IMR-90 (cell line): ENCODE measurements at places on chromosomes 7 and 10. TPM values are rescaled to one million over a fixed set of nuclear protein-coding genes. Genes with fewer than 3 reads are reported as not detected.

DNA sequence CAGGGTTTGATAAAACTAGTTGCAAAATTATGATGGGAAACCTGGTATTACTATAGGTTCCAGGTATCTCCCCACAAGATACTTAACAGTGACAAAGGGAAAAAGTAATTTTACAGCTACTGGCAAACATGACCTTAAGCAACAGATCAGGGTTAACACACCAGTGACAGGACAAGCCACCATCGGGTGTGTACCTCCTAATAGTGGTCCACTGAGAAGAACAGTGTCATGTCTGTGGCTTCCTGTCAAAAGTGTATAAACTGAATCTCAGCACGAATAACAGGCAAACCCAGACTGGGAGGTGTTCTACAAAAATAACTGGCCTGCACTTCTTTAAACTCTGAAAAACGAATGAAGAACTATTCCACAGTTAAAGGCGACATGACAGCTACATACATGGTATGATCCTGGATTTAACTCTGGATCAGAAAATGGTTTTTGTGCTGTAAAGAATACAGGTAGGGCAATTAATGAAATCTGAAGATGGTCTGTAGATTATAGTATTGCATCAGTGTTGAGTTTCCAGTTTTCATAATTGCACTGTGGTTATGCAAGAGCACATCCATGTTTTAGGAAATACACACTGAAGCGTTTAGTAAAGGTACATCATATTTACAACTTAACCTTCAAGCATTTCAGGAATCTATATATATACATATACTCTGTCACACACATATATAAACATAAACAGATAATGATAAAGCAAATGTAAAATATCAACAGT is 32.0 kb upstream of the ARMS2 start:
- no peak overlapping the region for H3K27ac ChIP-seq
- H3K4me3 ChIP-seq: no peak overlapping the region
- H3K36me3 ChIP-seq: peaks cover 2% of the 10 kb centered on the region; the same call in 1 of the 2 replicates
- peaks cover 4% of the 10 kb centered on the region for H3K4me1 ChIP-seq
- no peak for DNase-seq

DNA sequence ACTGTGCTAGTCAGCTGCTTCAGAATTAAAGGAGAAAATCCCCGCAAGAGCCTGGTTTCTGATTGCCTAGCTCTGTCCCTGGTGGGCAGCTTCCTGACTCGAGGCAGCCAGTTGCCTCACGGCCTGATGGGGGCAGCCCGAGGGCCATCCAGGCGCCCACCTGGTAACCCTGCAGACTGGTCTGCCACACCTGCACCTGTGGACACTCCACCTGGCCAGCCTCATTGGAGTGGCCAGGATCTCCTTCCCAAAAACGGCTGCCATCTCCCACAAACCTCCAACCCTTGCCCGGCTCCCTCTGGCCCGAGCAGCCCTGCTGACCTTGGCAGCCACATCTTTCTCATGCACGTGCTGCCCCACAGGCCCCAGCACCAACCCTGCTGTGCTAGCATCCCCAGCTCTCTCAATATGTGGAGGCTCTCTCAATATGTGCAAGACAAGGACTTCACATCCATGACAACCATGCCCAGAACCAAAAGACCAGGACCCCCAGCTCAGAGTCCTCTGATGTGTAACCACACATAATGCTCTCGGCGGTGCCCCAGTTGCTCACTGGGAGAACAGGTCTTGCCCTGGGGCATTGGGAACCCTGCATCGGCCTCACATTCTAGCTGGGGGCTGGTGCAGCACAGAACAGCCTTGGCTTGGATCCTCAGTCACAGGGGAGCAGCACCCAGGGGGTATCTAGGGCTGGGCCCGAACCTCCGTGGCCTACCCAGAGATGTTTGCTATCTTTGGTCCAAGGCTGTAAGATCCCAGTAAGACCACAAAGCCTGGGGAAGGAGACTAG is 14.6 kb downstream of the DRGX start:
- peaks cover 33% of the 10 kb centered on the region for H3K27me3 ChIP-seq
- H3K27ac ChIP-seq: no peak overlapping the region
- no peak overlapping the region for H3K4me3 ChIP-seq
- DNase-seq: no peak
- no peaks in the 10 kb centered on the region for H3K36me3 ChIP-seq
- H3K4me1 ChIP-seq: no peaks in the 10 kb centered on the region

DNA sequence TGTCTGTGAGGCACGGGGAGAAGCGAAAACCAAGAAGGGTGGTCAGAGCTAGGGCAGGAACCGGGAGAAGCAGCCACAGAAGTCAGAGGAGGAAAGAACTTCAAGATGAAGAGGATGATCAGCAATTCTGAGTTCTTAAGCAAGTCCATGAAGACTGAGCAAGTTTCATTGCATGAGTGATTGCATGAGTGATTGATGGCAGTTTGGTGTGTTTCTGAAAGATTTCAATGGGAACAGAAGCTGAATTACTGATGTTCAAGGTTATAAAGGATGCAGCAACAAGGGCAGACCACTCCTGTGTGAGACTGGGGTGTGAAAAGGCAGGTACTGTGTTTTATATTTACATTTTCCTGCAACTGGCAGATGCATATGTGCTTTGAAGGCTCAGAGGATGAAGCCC is 35.4 kb downstream of the CCNY start:
- no peaks in the 10 kb centered on the region for H3K27me3 ChIP-seq
- H3K4me3 ChIP-seq: no peak overlapping the region
- H3K27ac ChIP-seq: no peak overlapping the region
- peaks cover 10% of the 10 kb centered on the region for H3K4me1 ChIP-seq
- DNase-seq: no peak
- no peaks in the 10 kb centered on the region for H3K36me3 ChIP-seq

The SRGN gene
- total RNA-seq: 41.4 and 46.4 TPM in 2 replicates

GRCh38 chr10:15754937-15755336 is 35.2 kb upstream of the ITGA8 start:
- H3K36me3 ChIP-seq: no peaks in the 10 kb centered on the region
- H3K4me1 ChIP-seq: no peaks in the 10 kb centered on the region
- H3K27ac ChIP-seq: no peak overlapping the region
- no peak for DNase-seq

The TSPAN12 gene
- 0.72 and 1.1 TPM in 2 replicates for total RNA-seq

The FZD1 gene
- total RNA-seq: 3.6 and 4.4 TPM in 2 replicates

The CNNM1 gene
- total RNA-seq: 0.18 and 0.28 TPM in 2 replicates

The CALHM1 gene
- not detected in 2 replicates for total RNA-seq

- H3K4me1 ChIP-seq: 0 out of 2 replicates have a peak, but pooled peaks cover 2% of the 10 kb centered on the region
- no peak overlapping the region for H3K4me3 ChIP-seq
- no peak overlapping the region for H3K27ac ChIP-seq
- peak; percentile 40 for DNase-seq
Observed at GRCh38 chr10:31204090-31204489, 114.9 kb upstream of the ZEB1 start.

DNA sequence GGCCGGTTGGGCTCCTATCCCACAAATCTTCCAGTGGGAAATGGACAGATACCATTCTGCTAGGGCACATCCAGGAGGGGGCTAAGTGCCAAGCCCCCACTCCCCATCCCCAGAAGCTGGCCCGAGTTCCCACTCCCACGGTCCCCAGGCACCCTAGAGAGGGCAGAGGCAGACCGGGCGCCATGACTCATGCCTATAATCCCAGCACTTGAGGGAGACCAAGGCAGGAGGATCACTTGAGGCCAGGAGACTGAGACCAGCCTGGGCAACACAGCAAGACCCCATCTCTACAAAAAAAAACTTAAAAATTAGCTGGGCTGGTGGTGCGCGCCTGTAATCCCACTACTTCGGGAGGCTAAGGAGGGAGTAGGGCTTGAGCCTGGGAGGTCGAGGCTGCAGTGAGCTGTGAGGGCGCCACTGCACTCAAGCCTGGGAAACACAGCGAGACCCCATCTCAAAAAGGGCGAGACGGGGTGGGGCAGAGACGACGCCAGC is 870 bp downstream of the GNA12 start:
- no peaks in the 10 kb centered on the region for H3K27me3 ChIP-seq
- peaks cover 14% of the 10 kb centered on the region for H3K4me1 ChIP-seq
- DNase-seq: no peak
- peak overlapping the region; percentile 86 for H3K27ac ChIP-seq
- peak overlapping the region; percentile 98 for H3K4me3 ChIP-seq
- peaks cover 11% of the 10 kb centered on the region for H3K36me3 ChIP-seq

GRCh38 chr7:25642849-25643248 is 414.6 kb upstream of the NPVF start:
- no peak for DNase-seq
- H3K27ac ChIP-seq: no peak overlapping the region
- H3K4me3 ChIP-seq: no peak overlapping the region
- no peaks in the 10 kb centered on the region; the same call in 1 of the 2 replicates for H3K27me3 ChIP-seq

DNA sequence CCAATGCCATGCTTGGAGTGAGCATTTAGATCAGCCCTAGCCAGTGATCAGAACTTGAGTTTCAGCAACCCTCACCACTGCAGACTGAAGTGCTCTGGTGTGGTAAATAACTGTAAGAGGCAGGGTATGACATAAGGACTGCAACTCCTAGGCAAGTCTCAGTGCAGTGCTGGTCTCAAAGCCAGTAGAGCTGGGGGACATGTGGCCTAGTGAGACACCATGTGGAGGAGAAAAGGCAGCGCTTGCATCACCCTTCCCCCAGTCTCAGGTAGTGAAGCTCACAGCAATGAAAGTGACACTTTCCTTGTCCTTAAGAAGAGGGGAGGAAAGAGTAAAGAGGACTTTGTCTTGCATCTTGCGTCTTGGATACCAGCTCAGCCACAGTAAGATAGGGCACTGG is 386.8 kb upstream of the POT1 start:
- H3K4me1 ChIP-seq: no peaks in the 10 kb centered on the region
- H3K27me3 ChIP-seq: no peaks in the 10 kb centered on the region
- DNase-seq: no peak
- H3K4me3 ChIP-seq: no peak overlapping the region

The KLF14 gene
- not detected in 2 replicates for total RNA-seq

The SP8 gene
- total RNA-seq: not detected in 2 replicates

The DDIT4 gene
- 108 and 110 TPM in 2 replicates for total RNA-seq

DNA sequence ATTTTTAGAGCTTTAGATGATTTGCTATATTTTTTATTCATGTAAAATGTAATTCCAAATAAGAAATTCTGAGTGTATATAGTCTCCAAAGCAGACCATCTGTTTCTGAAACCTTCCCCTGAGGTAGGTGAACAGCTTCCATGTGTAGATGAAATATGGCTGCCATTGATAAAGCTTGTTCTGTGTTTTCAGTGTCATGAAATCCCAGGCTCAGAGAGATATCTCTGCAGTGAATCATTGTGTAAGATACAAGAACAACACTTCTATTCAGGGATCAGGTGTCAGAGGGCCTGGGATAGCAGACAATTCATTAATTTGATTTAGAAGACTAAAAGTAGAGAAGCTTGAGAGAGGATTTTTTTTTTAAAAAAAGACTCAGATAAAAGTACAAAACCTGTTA is 29.1 kb downstream of the ACTA2 start:
- peak; percentile 78 for DNase-seq
- no peaks in the 10 kb centered on the region for H3K27me3 ChIP-seq
- peaks cover 31% of the 10 kb centered on the region for H3K4me1 ChIP-seq
- H3K36me3 ChIP-seq: peaks cover 21% of the 10 kb centered on the region
- H3K4me3 ChIP-seq: no peak overlapping the region

- DNase-seq: no peak
- no peak overlapping the region for H3K4me3 ChIP-seq
- H3K4me1 ChIP-seq: no peaks in the 10 kb centered on the region
- H3K27me3 ChIP-seq: no peaks in the 10 kb centered on the region
- no peak overlapping the region for H3K27ac ChIP-seq
Observed at GRCh38 chr7:15678653-15679052, 7.8 kb downstream of the MEOX2 start.

GRCh38 chr10:118913825-118914224 is 115.7 kb upstream of the NANOS1 start:
- no peaks in the 10 kb centered on the region for H3K36me3 ChIP-seq
- H3K27ac ChIP-seq: no peak overlapping the region
- no peaks in the 10 kb centered on the region for H3K27me3 ChIP-seq
- H3K4me1 ChIP-seq: peaks cover 12% of the 10 kb centered on the region
- DNase-seq: no peak

- H3K4me1 ChIP-seq: no peaks in the 10 kb centered on the region
- H3K4me3 ChIP-seq: no peak overlapping the region
- no peaks in the 10 kb centered on the region for H3K27me3 ChIP-seq
Observed at GRCh38 chr7:69364813-69365643, 233.2 kb upstream of the AUTS2 start.

GRCh38 chr10:89362929-89363328 is 14.9 kb upstream of the IFIT1B start:
- H3K4me3 ChIP-seq: no peak overlapping the region
- no peak overlapping the region for H3K27ac ChIP-seq
- H3K36me3 ChIP-seq: no peaks in the 10 kb centered on the region
- no peak for DNase-seq
- H3K27me3 ChIP-seq: no peaks in the 10 kb centered on the region
- no peaks in the 10 kb centered on the region for H3K4me1 ChIP-seq

DNA sequence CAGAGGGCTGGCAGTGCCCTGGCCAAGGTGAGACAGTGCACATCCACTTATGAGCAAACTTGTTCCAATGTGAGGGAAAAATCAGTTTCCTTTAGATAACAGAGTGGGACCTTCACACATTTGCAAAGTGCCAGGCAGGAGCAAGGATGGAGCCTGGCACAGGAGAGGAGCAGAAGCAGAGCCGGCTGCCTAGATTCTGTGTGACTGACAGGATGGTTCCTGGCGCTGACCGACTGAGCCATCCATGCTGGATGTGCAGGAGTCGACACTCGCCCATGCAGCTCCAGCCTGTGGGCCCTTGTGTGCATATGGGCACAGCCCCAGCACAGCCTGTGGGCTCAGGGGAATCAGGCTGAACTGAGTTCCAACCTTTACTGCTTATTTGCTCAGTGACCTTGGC is 346.5 kb downstream of the GRID1 start:
- DNase-seq: no peak
- no peak overlapping the region for H3K27ac ChIP-seq
- H3K4me1 ChIP-seq: no peaks in the 10 kb centered on the region
- H3K27me3 ChIP-seq: no peaks in the 10 kb centered on the region

GRCh38 chr10:712089-712488 is 22.6 kb upstream of the DIP2C start:
- peaks cover 16% of the 10 kb centered on the region for H3K27me3 ChIP-seq
- H3K4me3 ChIP-seq: no peak overlapping the region
- no peak overlapping the region for H3K27ac ChIP-seq
- DNase-seq: no peak
- no peaks in the 10 kb centered on the region for H3K36me3 ChIP-seq

- H3K4me3 ChIP-seq: no peak overlapping the region
- no peaks in the 10 kb centered on the region for H3K36me3 ChIP-seq
- H3K27me3 ChIP-seq: no peaks in the 10 kb centered on the region
- no peaks in the 10 kb centered on the region for H3K4me1 ChIP-seq
- no peak overlapping the region for H3K27ac ChIP-seq
Observed at GRCh38 chr10:83190614-83191013, 948.7 kb upstream of the GHITM start.

GRCh38 chr7:143934526-143935325 is at the start of gene OR2F2:
TSS of gene OR2F2 (plus strand) at chr7:143935233. CDS start at chr7:143935233, 0 bp downstream.
- H3K4me1 ChIP-seq: peaks cover 21% of the 10 kb centered on the region
- no peaks in the 10 kb centered on the region for H3K27me3 ChIP-seq
- no peaks in the 10 kb centered on the region for H3K36me3 ChIP-seq

- no peak overlapping the region for H3K27ac ChIP-seq
- no peak overlapping the region for H3K4me3 ChIP-seq
- no peaks in the 10 kb centered on the region for H3K36me3 ChIP-seq
Observed at GRCh38 chr10:121860810-121861209, 67.0 kb downstream of the ATE1 start.

The NANOS1 gene
- total RNA-seq: under 0.01 and 0.28 TPM in 2 replicates

GRCh38 chr7:124722292-124722691 is 43.3 kb downstream of the GPR37 start:
- peak overlapping the region; percentile 86 for H3K27ac ChIP-seq
- no peaks in the 10 kb centered on the region for H3K36me3 ChIP-seq
- H3K4me3 ChIP-seq: no peak overlapping the region
- no peaks in the 10 kb centered on the region for H3K27me3 ChIP-seq
- DNase-seq: peak; percentile 74
- peaks cover 8% of the 10 kb centered on the region for H3K4me1 ChIP-seq

GRCh38 chr10:121155742-121156474 is 304.7 kb downstream of the WDR11 start:
- H3K36me3 ChIP-seq: no peaks in the 10 kb centered on the region
- H3K27me3 ChIP-seq: no peaks in the 10 kb centered on the region
- H3K4me3 ChIP-seq: no peak overlapping the region
